Lung microvascular endothelial cell (primary cell): ENCODE measurements at places on chromosomes 5 and 9. TPM values are rescaled to one million over a fixed set of nuclear protein-coding genes. Genes with fewer than 3 reads are reported as not detected.

ROPN1L gene
- total RNA-seq, result 1.1 and 1.4 TPM in 2 replicates

DNA sequence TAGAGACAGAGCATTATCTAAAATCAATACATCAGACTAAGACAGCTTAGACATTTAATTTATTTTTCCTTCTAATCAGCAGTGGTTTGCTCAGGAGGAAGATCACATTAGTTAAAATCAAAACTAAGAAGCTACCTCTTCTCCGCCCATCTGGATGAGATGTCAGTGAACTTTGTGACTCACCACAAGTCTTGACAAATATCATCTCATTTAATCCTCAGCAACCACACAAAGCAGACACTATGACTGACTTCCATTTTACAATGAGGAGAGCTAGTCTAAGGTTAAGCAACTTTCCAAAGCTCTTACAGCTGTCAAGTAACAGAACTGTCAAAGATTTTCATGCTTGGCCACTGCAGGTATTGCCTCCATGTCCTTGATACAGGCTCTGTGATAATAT lies 289.5 kb downstream of the DEPDC1B start:
- no peak for DNase-seq

DNA sequence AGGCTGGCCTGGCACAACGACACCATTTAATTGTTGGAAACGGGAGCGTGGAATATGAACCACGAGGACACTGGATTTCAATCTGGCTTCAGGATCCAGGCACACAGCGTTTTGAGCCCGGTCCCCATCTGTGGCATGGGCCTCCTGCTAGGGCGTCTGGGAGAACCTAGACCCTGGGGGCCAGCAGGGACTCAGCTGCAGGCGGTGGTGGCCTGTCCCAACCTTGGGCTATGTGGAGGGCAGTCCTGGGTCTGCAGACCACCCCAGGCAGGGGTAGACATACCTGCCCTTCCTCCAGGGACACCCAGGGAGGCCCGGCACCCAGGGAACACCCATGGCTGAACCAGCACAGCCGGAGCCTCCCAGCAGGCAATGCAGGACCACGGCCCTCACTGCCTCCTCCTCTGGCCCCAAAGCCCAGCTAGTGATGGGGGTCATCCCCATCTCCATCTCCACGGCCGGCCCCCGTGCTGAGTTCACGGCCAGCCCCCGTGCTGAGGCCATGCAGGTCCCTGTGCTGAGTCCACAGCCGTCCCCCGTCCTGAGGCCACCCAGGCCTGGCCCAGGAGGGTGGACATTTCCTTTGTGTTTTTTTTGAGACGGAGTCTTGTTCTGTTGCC lies 18.5 kb upstream of the UBAC1 start:
- no peak for DNase-seq

DNA sequence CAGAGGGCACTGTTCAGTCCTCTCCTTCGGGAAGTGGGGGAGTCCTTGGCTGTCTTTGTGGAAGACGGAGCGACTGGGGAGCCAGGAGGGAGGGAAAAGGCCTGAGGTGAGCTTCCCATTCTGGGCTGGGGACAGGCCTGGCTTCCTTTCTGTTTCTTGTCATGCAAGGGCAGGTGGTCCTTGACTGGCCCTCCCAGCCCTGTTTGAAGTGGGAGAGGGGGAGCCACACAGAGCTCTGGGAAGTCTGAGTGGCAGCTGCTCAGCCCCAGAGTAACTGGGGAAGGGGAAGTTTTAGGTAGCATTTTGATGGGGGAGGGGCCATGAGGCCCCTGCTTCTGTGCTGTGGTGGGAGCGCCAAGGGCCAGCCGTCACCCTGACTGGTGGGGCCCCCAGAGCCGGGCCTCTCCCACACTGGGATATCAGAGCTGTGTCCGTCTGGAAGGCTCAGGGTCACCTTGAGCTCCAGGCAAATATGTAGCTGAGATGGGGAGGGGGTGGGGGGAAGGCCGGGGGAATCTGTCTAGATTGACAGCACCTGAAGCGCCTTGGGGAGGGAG lies 6.5 kb downstream of the UNC5A start:
- no peak for DNase-seq

DNA sequence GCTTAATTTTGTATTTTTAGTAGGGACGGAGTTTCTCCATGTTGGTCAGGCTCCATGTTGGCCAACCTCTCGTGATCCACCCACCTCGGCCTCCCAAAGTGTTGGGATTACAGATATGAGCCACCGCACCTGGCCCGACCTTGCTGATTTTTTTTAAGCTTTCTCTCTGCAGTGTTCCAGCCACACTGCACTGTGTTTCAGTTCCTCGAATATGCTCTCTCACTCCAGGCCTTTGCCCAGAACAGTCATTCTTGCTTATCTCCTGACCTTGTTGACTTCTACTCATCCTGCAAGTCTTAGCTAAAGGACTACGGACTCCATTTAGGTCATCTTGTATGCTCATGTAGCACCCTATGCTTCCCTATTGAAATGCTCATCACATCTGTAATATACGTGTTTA lies 3.3 kb downstream of the SNAPC3 start:
- no peak for DNase-seq

IFNA7 gene
- not detected in 2 replicates for total RNA-seq
